Urinary bladder (tissue), 4 donors: ENCODE measurements at places on chromosomes 13 and 19.

GRCh38 chr13:111281751-111282311 is 38.6 kb upstream of the TEX29 start:
- no peak for DNase-seq

DNA sequence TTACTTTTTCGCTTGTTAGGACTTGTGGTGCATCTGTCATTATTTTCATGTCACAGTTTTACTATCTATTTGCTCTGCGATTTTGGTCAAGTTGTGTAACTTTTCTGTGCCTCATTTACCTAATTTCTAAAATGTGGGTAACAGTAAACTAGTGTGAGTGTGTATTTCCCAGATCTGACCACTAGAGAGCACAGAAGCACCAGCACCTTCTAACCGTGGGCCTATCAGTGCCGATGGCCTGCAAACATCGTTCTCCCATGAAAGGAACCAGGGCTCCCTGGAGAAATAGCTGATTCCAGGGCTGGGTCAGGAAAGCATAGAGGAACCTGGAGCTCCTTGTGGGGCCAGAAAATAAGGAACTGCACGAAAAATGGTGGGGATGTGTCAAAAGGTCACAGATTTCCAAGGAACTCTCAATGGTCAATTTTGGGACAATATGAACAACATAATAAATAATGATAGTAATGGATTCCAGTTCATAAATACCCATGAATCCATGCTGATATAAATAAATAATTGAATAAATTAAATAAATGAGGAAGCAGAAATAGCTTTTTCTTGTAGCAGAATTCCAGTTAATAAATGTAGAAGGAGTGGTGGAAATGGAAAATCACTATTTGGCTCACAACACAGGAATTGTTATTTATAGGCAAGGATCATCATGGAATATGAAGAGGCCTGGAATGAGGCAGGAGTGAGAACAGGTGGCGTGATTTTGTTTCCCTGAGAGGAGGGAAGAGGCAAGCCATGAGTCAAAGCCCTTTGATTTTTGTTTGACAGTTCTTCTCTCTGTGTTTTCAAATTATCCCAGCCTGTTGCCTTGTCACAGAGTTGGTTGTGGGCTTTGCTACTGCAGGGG is 31.1 kb downstream of the CEACAM8 start:
- DNase-seq = no peak

DNA sequence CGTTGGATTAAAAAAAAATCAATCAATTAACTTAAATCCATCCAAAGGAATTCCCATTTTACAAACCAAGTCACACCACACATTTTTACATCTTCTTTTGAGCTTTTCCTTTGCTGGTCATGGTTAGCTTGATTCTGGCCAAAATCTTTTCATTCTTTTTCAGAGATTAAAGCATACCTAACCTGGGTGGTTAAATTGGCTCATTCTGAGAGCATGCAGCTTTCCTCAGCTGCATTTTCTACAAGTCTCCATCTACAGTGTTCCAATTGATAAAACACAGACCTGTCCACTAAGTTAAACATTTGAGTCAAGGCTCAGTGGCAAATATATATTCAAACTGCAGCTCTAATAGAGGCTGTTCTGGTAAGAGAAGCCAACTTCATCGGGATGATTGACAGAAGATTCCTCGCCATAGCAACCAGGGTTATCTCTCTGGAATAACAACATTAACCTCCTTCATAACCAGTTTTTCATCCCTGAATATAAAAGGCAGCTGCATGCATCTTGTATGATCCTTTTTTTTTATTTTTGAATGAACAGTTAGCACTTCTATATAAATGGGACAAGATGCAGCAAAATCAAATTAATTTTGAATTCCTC is 106.2 kb downstream of the DNAJC15 start:
- DNase-seq = no peak

GRCh38 chr13:114106991-114107685 is 25.3 kb downstream of the RASA3 start:
- DNase-seq = no peak

GRCh38 chr13:19305434-19305833 is 123.8 kb upstream of the TUBA3C start:
- DNase-seq = no peak

GRCh38 chr13:35957996-35958395 is 173.2 kb downstream of the DCLK1 start:
- DNase-seq = no peak

- DNase-seq = no peak
Measured at GRCh38 chr13:80039000-80039399, 301.9 kb downstream of the SPRY2 start.

DNA sequence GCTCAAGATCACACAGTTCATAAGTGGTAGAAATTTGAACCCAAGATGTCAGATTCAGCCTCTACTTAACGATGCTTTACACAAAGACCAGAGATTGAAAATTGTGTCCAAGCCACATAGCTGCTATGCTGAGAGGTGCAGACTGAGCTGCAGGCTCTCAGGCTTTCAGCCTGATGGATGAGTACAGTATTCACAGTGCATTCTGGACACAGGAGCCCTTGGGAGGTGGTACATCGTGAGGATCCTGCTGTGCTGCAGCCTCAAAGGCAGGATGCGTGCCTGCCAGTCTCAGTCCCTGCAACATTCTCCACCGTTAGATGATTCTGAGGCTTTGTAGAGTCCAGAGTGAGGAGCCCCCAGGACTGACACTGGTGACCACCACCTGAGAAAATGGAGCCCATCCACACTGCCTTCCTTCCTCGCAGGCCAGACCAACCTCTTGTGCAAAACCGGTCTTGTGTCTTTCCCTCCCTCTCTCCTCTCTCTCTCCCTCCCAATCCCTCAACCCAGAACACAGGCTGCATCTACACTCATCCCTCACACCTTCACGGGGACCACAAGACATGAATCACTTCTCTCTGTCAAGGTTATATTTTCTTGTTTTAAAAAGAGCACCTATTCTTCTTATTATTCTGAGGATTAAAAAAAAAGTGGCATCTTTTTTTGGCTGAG is 203.4 kb upstream of the ZNF507 start:
- DNase-seq = no peak

- DNase-seq = no peak
Measured at GRCh38 chr13:114120591-114121011, 11.8 kb downstream of the RASA3 start.

GRCh38 chr13:102868366-102868936 is 22.6 kb downstream of the ERCC5 start:
- DNase-seq = no peak

- DNase-seq = no peak
Measured at GRCh38 chr13:32852526-32852925, 163.7 kb upstream of the KL start.

DNA sequence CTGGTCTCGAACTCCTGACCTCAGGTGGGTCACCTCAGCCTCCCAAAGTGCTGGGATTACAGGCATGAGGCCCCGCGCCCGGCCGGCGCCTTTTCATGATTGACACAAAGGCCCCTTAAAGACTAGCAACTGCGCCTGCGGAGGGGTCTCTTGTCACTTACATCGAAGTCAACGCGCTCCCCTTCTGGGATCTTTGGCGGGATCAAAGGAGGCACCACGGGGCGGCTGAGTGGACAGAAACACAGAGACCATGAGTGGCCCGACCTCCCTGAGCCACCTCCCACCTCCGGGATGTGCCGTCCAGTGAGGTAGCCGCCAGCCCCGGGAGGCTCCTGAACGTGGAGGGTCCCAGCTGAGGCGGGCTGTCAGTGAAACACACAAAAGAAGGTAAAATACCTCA is 7.3 kb downstream of the TNNT1 start:
- DNase-seq = no peak

DNA sequence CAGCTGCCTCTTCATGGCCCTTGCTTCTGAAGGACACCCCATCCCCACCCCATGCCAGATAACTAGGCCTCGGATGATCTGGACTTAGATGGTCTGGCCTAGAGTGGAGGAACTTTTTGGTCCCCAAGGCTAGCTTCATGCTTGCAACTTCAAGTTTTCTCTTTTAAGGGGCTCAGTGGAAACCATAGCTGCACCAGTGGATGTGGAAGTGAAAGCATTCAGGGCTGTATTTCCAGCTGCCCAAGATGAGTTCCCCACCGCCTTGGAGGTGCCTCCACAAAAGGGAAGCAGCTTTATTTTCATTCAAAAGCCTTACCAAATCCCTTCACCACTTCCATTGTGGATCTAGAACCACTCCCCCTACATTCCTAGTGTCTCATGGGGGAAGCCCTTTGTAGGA is 17.6 kb upstream of the GSX1 start:
- no peak for DNase-seq

- DNase-seq = no peak
Measured at GRCh38 chr19:14611051-14611450, 28.2 kb downstream of the CLEC17A start.

- DNase-seq = no peak
Measured at GRCh38 chr19:33292595-33293254, 9.6 kb downstream of the CEBPA start.

- no peak for DNase-seq
Measured at GRCh38 chr13:26811581-26811980, 51.0 kb upstream of the GPR12 start.

- DNase-seq = no peak
Measured at GRCh38 chr19:47445527-47445926, 26.2 kb downstream of the SLC8A2 start.
